ENCODE measurements at places on chromosomes 12 and 14. TPM values are rescaled to one million over a fixed set of nuclear protein-coding genes. Genes with fewer than 3 reads are reported as not detected.

DNA sequence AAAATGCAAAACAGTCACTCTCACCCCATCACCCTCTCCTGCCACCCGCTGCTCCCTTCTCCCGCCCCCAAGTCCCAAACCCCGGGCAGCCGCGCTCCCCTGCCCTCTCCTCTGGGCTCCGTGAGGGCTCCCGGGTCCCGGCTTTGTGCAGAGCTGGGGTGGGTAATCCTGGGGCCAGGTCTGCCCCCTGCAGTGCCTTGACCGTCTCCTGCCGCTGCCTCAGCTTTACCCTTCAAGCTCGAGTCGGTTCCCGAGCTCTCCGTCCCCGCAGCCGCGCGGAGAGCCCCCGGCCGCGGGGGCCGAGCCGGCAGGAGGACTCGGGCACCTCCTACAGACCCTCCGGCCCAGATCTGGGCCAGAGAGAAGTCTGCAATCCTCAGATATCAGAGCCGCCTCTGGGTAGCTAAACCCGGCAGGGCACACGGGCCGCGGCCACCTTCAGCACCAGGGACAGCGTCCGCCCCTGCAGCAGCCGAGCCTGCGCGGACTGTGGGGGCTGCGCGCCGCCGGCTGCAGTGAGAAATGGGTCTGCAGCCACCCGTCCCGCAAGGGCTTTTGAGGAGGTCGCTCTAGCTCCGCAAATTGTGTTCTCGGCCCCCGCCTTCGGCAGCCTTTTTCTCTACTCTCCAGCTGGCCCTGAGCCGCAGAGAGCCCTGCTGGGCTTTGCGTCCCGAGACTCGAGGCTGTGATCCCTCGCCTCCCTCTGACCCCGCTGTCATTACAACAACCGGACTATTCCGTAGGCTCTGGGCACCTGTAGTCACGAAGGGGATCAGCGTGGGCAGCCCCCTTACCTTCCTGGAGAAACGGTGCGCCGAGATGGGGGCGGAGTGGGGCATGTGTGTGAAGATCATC is 1.2 kb downstream of the PRMT8 start:
- peak; percentile 31 for DNase-seq

- DNase-seq = no peak
Observed at GRCh38 chr14:87896393-87897380, 96.3 kb downstream of the GALC start.

GRCh38 chr14:91363776-91364523 is 53.7 kb downstream of the CCDC88C start:
- DNase-seq = peak; percentile 41

DNA sequence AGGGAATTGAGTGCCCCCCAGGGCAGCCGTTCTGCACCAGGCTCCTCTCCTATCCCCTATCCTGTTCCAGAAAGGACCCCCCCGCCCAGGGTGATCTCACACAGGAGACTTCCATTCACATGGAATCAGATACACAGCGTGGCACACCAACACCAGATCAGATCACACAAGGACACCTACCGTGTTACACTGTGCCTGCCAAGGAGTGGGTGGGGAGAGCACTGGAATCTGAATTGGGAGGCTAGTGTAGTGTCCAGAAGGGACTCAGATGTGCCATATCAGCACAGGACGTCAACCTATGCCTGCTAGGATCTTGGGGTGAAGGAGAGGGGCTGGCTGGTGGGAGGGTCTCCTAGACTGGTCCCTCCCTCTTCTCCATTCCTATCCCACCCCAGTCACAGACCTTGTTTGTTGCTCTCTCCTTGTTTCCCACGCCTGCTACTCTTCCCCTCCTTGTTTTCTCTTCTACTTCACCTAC is 2.3 kb downstream of the PTMS start:
- no peak for DNase-seq

- DNase-seq = no peak
Observed at GRCh38 chr12:123559468-123559867, 24.9 kb upstream of the TMED2 start.

- no peak for DNase-seq
Observed at GRCh38 chr14:54877015-54877702, 25.5 kb downstream of the GCH1 start.

GRCh38 chr14:37625597-37626595 is 30.5 kb downstream of the TTC6 start:
- DNase-seq = no peak

DNA sequence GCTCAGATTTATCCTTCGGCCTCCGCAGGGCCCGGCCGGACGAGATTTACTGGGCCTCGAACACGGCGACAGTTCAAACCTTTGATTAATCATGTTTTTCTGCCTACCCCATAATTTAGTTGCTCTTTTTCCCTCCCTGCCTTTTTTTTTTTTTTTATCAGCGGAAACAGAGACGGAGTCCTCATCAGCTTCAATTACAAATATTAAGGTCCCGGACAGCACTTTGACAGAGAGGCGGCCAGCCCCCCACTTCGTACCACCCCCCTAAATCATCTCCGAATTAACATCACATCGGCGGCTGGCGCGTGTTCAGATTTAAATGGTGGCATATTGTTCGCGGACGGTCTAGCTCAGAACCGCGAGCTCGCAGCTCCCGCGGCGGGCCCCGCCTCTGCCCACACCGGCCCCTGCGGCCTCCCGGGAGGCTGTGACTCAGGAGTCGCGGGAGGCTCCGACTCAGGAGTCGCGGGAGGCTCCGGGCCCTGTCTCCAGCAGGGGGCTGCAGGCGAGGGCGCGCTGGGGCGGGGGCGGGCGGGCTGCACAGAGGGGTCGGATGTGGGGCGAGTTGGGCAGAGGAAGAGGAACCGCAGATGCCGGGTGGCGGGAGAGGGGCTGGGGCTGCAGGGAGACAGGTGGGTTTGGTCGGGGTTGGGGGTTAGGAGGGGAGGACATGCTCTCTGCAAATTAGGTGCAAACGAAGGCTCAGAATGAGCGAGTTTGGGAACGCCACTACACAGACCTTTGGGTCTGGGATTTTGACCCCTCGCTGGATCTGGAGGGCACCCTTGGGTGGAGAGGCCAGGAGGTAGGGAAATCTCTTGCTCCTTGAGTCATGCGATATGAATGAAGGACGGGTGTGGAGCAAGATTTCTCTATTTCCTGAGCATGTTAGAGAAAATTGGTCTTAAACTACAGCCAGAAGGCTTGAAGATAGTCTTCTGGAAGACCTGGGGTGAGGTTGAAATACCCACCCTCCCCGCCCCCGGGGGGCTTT is 19.6 kb upstream of the ATP5MC2 start:
- peak; percentile 34 for DNase-seq

- DNase-seq = no peak
Observed at GRCh38 chr12:92759634-92760268, 57.0 kb downstream of the PLEKHG7 start.

GRCh38 chr12:123621619-123622530 is 11.6 kb downstream of the EIF2B1 start:
- DNase-seq = no peak

The HOXC13 gene
- total RNA-seq = not detected

The PTHLH gene
- not detected for total RNA-seq

The SERPINA9 gene
- total RNA-seq = 0.40 TPM
